AG09309 (cell line): ENCODE measurements at places on chromosomes 1 and 21.
A peak's percentile ranks its signal among the peaks of the same experiment; 100 is the strongest.

DNA sequence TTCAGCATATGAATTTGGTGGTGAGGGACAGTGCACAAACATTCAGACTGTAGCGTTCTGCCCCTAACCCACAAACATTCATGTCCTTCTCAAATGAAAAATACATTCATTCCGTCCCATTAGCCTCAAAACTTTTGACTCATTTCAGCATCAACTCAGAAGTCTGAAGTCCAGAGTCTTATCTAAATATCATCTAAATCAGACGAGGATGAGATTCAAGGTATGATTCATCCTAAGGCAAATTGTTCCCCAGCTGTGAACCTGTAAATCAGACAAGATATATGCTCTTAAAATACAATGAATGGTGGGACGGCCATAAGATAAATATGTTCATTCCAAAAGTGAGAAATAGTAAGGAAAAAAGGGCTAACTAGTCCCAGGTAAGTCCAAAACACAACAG is 1195.6 kb upstream of the ADGRL4 start:
- DNase-seq: no peak

DNA sequence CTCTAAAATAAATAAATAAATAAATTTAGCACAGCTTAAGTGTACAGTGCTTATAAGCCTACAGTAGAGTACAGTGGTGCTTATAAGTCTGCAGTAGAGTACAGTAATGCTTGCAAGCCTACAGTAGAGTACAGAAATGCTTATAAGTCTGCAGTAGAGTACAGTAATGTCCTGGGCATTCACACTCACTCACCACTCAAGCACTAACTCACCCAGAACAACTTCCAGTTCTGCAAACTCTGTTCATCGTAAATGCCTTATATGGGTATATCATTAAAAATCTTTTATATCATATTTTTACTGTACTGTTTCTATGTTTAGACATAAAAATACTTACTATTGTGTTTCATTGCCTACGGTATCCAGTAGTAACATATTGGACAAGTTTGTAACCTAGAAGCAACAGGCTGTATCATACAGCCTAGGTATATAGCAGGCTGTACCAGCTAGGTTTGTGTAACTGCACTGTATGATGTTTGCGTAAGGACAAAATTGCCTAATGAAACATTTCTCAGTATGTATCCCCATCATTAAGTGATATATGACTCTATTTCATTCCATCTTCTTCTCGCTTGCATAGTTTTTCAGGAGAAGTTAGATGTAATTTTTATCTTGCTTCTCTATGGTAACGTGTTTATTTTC is 14.0 kb upstream of the S100B start:
- peak; percentile 41 for DNase-seq

- DNase-seq: peak; percentile 85
These were observed 48.1 kb downstream of the ELAPOR1 start for GRCh38 chr1:109161858-109162606.

- DNase-seq: no peak
These were observed 73.5 kb downstream of the SIK1 start for GRCh38 chr21:43353282-43354025.

DNA sequence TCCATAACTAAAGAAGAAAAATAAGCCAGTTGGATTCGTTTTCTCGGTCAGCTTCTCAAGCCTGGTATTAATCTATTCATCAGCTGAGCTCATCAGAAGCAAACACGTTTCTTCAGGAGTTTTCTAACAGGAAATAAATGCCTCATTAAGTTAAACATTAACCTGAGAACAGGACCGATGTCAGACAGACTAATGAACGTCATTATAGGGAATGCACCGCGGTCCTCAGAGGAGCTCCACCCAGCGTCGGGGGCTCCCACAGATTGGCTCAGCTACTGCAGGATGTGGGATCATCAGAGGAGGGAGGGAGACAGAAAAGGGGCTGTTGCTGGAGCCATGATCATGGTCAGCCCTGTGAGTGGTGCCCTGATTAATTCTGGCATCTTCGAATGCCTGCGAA is 615.4 kb downstream of the PTPRU start:
- DNase-seq: no peak

DNA sequence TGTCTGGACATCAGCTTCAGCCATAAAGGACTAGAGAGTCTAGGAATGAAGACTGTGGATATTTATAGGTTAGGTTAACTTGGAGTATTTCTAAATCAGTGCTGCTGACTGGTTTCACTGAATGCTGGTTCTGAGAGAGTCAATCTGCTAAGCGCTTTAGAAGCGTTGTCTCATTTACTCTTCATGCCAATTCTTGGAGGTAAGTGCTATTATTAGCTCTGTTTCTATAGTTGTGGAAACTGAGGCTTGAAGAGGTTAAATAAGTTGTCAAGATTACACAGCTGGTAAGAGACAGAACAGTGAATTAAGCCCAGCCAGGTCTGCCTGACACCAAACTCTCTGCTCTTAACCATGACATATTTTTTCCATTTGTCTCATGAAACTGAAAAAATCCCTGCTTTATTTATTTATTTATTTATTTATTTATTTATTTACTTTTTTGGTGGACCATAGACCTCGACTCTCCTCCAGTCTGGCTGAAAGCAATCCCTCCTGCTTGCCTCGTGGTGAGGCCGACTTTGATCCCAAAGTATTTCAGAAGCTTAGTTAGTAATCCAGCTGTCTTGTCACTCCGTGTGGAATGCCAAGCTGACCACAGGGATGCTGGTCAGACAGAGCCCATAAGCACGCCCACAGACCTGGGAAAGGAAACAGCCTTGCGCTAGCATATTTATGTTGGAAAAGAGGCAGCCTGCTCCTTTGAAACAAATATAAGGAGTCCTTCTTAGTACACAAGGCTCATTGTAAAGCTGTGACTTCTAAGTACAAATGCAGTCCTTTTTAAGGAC is 16.9 kb downstream of the NTMT2 start:
- DNase-seq: peak; percentile 92

DNA sequence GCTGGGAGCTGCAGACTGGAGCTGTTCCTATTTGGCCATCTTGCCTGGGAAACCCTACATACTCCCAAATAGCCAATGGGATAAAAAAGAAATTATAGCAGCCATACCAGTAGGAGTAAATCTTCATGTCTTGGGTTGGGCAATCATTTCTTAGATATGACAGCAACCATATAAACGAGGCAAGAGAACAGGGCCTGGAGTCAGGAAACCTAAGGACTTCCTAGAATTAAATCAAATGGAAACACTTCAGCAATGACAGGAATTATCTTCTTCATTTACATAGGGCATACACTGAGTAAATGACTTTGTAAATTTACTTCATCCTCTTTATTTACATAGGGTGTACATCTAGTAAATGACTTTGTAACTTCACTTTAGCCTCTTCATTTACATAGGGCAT is 286.6 kb upstream of the POGK start:
- no peak for DNase-seq

- DNase-seq: no peak
These were observed 10.9 kb downstream of the SKI start for GRCh38 chr1:2239013-2239370.

GRCh38 chr1:212432661-212433576 is at the start of gene NENF:
NENF (plus strand) TSS chr1:212432920; CDS start chr1:212432944, 24 bp downstream.
- peak; percentile 21 for DNase-seq

DNA sequence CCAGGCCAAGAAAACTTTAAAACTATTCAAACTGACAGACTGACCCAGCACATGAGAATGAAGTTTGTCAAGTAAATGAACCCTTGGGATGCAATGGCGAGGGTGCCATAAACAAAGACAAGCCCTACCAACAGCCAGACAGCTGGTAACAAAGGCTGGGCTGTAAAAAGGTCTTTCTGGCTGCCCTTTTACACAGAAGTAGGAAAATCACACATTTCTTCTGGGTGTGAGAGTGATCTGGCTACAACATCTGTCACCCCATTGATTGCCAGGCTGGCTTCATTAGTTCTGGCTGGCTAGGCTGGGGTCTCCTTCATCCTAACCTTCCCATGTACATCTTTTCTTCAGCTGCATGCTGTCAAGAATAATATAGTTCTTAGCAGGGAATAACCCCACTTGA is 83.6 kb upstream of the FOXD3 start:
- no peak for DNase-seq

DNA sequence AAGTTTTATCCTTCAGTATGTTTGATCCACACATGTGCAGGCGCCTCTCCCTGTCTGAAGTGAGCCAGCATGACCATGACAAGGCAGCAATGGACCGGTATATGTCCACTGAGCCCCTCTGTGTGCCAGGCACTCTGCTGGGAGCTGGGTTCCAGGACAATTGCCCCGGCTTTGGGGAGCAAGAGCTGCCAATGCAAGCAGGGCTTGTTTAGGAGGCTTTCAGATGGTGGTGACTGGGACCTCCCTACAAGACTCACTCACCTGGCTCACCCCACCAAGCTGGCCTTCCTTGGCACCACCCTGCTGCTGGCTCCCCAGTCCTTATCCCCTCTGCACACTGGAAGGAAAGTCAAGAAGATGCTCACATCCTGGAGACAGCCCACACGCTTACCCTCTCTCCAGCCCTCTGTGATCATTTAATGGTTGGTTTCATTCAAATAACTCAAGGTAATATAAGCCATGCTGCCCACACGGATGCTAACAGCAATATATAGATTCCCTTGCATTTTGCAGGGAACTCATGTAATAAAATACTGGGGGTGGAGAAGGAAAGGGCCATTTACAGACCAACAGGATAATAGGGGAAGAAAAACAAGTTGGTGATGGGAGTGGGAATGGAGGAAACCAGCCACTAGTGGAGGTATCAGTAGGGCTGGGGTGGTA is 23.6 kb downstream of the KCND3 start:
- no peak for DNase-seq

DNA sequence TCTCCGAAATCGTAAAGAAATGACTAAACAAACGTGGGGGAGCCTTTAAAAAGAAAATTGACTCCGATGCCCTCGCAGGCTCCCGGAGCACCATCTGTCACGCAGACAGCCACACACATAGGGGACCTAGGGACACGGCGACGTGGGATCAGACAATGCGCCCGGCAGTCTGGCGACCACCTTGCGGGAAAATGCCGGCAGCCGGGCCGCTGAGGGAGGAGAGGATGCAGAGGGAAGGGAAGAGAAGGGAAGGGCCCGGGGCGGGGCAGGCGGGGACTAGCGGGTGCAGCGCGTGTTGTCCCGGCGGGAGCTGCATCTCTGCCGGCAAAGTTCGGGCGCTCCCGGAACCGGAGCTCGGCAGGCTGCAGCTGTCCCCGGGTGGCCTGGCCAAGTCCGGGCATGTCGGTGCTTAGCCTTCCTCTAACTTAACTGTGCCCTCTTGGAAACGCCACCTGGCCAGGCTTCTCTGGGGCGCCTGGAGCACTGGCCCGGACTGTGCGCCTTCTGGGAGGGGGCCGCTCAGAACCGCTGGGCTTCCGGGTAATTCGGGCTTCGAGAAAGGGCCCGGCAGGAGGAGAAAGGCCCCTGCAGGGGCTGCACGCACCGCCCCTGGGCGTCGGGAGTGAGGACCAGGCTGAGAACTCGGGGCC is 1.8 kb downstream of the NHLH2 start:
- DNase-seq: no peak

- DNase-seq: no peak
These were observed 1115.1 kb downstream of the PLA2G4A start for GRCh38 chr1:187943606-187944403.

GRCh38 chr1:185917646-185918045 is 183.5 kb downstream of the HMCN1 start:
- DNase-seq: no peak

- DNase-seq: no peak
These were observed 43.3 kb downstream of the IARS2 start for GRCh38 chr1:220137019-220137786.

DNA sequence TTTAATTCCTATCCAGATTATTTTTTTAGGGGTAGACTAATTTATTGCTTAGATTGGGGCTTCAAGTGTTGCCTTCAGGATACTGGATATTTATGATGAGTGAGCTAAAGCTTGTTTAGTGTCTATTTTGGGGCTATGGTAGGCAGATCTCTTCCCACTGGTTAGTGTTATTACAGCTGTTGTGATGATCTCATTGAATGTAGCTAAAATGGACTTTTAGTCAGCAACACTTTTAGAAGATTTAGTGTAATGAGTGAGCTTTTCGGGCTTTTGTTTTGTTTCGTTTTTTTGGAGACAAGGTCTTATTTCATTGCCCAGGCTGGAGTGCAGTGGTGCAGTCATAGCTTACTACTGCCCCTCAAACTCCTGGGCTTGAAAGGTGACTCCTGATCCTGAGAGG is 14.2 kb downstream of the THRAP3 start:
- DNase-seq: no peak

- no peak for DNase-seq
These were observed 926 bp upstream of the MRPL55 start for GRCh38 chr1:228109962-228110488.

DNA sequence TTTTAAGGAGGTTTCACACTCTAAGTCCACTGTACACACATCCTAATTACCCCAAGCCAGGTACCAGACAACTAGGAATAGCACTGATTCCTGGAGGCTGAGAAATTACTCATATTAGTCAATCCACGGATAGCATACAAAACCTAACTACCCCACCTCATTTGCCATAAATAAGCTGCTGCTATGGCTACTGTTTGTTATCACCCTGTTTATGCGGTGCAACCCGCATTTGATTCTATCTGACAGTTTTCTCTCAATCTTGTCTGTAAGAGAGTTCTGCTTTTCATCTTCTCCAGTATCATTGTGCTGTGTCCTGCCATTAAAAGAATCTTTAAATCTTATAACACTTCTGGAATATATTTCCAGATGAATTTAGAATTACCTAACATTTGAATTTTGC is 1496.5 kb downstream of the PLA2G4A start:
- no peak for DNase-seq

- peak; percentile 39 for DNase-seq
These were observed 137.7 kb downstream of the COL11A1 start for GRCh38 chr1:102970496-102971078.

DNA sequence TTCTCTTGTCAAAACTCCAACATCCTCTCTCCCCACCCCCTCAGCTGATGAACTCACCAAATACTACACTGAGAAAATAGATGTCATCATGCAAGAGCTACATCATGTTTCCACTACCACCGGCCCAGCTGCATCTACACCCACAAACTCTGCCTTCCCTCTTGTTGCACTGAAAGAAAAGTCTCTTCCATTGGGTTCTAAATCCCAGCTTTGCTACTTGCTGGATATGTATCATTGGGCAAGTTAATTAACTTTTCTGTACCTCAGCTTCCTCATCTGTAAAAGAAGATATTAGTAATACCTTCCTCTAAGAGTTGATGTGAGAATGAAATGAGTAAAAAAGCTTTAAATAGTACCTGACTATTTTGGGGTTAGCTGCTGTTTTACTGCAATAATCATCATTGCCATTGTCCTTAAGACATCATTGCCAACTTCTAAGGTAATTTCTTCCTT is 108.6 kb downstream of the OLFML2B start:
- no peak for DNase-seq

- no peak for DNase-seq
These were observed 192.8 kb upstream of the POU3F1 start for GRCh38 chr1:38239258-38239835.
